Stimulated activated CD8-positive, alpha-beta memory T cell treated with anti-CD3 and anti-CD28 coated beads, Interleukin-4, amount 100 ng/mL, for 1 hour (primary cell): ENCODE measurements at places on chromosomes 2 and 18.

- peak; percentile 34 for DNase-seq
Measured at GRCh38 chr2:8575038-8575833, 106.6 kb upstream of the ID2 start.

GRCh38 chr2:74714691-74715080 lies 60.6 kb downstream of the SEMA4F start:
- DNase-seq = no peak

DNA sequence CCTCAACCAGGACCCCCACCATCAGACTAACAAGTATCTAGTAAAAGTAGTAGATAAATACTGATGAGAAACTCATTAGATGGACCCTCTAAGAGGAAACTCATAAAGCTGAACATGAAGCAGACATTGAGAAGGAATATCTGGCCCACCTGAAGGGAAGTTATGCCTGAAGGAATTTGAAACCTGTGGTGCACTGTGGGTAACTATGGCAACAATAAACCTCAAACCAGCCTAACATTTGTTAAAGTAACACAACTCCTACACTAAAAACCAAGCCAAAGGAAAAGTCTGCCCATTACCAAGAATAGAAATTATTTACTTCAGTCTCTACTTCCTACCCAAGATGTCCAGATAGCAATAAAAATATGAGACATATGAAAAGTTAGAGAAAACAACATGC lies 43.4 kb downstream of the KIAA1328 start:
- no peak for DNase-seq

GRCh38 chr2:119425620-119426395 lies 5.8 kb upstream of the TMEM37 start:
- DNase-seq = no peak

DNA sequence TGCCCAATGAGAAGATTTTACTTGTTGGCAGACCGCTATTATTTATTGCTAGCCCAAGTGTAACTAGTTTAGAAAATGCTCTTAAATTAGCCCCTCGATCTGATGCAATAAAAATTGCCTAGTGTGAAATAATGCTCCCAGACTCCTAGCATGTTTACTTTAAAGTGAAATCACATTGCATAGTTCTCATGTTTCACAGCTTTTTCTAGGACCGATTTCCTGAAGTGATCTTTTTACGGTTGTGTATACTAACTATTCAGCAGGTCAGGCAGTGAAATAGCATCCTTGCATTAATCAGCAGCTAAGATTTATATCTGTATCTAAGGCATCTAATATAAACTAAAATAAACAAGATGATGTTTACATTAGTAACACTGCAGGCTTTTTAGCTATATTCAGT lies 52.4 kb downstream of the PMS1 start:
- DNase-seq = no peak

DNA sequence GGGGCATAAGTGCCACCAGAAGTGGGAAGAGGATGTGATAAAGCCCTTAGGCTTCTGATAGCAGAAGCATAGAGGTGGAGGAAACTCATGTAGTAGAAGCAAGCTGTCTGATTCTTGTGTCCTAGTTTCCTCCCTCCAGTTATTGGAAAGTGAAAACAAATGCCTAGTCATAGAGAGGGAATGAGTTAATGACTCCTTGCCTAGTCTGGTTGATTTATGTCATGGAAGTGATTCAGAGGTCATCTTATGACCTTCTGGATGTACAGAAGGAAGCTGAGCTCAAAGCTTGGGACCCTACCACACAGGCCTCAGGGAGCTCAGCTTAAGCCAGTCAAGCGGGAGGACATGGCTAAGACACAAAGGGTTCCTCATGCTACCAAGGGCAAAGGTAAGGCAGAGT lies 232.2 kb downstream of the THSD7B start:
- DNase-seq = no peak

DNA sequence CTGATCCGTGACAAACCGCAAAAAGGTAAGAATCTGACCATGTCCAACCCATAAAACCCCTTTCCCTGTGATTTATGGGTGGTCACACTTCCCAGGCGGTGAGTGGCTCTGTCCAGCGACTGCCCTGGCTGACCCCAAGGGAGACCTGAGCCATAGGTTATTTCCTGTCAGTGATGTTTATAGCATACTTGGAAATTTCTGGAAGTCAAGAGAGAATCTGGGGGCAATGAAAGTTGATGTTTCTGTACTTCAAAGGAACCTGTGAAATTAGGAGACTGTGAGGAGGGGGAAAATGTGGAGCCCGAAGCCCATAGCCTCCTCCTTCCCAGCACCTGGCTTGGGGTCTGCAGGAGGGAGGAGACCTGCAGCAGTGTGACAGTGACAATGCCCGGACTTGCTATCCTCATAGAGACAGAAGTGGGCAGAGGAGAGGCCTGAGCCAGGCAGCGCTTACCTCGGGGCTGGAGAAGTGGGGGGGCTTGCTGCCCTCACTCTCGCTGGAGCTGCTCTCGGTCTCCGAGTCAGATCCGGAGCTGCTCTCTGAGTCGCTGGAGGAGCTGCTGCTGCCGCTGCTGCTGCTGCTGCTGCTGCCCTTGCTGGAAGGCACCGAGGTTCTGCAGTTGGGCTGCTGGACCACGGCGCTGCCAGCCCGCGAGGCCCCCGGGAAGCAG lies 111.3 kb upstream of the REV1 start:
- no peak for DNase-seq

DNA sequence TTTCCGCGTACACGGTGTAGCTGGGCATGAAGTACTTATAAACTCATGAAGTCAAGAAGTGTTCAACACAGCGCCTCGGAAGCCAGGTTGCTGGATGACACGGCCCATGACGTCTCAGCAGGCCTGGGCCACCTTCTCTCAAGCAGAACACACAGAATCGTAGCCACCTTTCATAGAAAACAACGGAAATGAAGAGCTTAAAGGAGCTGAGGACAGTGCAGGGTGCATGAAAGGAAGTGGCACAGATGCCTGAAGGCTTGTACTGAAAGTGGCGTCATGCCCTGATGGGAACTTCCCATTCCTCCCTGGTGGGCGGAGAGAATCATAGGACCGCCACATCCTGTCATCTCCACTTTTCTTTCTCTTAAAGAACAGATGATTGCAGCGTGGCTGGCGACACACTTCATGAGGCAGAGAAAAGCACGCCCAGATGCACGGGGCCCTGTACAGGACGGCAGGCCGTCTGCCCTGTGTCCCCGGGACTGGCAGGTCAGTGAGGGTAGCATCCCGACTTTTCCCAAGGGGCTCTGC lies 31.1 kb downstream of the HDAC4 start:
- no peak for DNase-seq

GRCh38 chr2:42653908-42654445 lies 85.5 kb downstream of the MTA3 start:
- DNase-seq = no peak

DNA sequence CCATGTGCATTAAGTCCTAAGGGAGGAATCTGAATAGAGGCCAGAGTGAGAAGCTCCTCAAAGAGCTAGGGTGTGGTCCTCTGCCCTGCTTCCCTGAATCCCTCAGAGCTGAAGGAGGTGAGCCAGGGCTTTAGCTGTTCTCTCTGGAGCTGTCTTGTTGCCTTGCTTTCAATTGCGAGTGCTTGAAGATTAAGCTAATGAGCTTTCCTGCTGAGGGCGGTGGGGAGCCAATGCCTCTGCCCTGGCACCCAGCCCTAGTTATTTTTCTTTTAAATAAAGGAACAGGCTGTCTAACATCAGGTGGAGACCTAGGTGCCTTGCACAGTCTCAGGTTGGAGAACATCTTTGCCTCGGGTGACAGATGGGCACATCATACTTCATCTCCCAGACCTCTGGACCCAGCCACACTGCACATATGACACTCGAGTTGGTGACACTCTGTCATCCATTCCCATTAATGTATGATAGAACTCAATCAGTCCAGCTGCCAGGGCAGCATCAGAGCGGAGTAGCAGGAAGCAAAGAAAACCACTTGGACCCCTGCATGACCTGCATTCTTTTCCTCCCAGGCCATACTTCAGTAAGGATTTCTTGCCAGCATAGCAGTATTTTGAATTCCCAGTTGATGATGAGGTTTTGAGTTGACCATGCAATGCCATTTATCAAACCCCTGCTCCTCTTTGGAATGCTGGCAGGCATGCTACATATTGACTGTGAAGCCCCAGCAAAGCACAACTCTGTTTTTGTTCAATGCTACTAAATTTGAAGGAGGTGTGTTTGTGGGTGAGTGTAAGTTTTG lies 292.7 kb downstream of the RNF144A start:
- DNase-seq = no peak

DNA sequence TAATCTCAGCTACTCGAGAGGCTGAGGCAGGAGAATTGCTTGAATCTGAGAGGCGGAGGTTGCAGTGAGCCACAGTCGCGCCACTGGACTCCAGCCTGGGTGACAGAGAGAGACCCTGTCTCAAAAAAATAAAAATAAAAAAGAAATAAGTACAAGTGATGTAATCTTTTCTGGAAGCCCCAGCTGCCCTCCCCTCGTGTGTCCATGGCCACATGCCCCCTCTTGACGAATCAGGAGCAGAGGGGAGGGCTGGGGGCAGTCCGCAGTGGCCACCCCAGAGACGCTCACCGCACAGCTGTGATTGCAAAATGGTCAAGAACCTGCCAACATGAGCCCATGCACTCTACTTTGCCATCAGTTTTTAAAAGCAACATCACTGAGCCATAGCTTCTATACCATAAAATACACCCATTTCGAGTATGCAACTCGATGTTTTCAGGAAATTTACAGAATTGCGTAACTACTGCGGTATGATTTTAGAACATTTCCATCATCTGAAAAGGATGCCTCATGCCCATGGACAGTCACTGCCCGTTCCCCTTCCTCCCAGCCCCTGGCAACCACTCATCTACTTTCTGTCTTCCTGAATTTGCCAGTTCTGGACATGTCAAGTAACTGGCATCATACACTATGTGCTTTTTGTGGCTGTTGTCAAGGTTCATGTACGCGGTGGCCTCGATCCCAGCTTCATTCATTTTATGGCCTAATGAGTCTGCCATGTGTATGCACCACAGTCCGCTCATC lies 88.1 kb downstream of the NDUFA10 start:
- DNase-seq = no peak

DNA sequence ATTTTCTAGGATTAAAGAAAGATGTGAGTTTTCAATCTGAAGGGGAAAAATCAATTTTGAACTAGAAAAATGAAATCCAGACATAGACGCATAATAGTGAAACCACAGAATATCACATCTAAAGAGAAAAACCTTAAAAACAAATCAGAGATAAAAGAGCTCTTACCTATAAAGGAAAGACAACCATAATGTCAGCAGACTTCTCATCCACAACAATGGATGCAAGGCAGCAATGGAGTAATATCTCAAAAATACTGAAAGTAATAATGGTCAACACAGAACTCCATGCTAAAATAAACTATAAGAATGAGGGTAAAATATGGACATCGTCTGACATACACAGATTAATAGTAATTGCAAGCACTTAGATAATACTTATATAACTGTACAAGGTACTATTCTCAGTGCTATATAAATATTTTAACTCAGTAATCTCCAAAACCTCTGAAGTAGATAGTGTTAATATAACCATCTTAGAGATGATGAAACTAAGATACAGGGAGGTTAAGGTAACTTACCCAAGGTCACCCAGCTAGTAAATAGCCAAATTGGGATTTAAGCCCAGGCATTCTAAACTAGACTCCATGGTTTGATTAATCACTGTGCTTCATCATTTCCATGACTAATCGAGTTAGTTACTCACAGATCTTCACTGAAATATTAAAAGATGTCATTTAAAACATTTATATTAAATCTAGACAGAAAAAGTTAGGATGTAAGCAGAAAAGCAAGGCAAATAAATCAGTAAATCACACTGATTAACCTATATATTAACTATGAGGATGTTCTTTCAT lies 89.4 kb upstream of the SPTBN1 start:
- no peak for DNase-seq

DNA sequence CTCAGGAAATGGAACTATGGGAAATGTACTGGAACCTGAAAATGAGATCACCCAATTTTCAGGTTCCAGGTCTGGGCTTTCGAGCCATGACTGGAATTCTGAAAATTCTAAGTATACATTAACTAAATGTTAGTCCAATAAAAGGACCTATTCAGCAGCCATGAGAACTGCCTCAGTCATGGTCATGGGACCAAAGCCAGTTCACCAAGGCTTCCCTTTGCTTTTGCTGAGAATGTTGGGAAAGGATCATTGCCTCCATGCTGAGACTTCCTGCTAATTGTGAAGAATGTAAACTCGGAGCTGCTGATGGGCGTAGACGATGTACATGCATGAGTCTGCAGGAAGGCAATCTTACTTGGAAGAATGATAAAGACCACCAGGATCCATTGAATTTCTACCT lies 624.4 kb upstream of the SOX11 start:
- no peak for DNase-seq

GRCh38 chr2:118847762-118848172 lies 319 bp upstream of the EN1 start:
- DNase-seq = no peak

- DNase-seq = no peak
Measured at GRCh38 chr2:44573996-44574395, 212.2 kb downstream of the CAMKMT start.

GRCh38 chr2:30231996-30232800 lies 864 bp downstream of the LBH start:
- DNase-seq = no peak

DNA sequence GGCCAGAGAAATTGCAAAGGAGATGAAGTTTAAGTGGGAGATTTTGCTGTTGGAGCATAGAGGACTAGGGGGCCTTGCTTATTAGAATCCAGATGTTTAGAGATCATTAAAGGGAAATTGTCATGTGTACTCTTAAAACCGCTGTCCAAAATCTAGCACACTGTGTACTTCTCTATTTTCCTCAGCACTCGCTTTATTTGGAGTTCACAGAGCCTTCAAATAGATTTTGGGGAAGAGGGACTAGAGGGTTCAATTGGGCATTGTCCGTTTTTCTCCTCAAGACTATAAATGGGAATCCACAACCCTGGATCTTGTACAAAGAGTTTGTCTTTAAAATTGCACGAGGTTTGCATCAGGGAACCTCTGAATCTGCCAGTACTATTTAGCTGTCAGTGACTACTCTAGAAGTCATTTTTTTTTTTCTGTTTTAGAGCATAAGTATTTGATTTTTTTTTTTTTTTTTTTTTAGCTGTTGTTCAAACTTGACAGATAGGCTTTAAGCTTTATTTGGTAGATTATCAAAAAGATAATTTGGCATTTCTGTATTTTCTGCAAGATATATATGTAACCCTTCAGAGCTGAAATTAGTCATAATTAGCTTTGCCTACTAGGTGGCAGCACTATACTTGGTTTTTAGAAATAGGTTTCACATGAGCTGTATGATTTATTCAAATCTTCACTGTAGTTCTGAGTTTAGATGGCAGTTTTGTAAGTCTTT lies 14.2 kb downstream of the PMS1 start:
- no peak for DNase-seq

DNA sequence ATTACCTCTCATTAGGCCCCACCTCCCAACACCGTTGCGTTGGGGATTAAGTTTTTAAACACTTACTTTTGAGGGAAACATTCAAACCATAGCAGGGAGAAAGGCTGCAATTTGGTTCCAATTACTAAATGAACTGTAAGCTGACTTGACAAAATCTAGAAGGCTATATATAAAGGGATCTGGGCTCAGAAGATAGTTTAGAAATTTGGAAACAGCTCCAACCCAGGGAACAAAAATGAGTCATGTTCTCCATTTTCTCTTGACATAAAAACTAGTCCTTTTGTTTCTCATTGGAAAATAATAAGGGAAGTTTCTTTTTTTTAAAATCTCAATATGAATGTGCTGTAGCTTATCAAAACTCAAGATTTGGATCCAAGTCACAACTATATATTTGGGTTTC lies 17.5 kb downstream of the MOGAT1 start:
- DNase-seq = no peak
